ENCODE measurements at places on chromosomes 1 and 21.
A peak's percentile ranks its signal among the peaks of the same experiment; 100 is the strongest.

DNA sequence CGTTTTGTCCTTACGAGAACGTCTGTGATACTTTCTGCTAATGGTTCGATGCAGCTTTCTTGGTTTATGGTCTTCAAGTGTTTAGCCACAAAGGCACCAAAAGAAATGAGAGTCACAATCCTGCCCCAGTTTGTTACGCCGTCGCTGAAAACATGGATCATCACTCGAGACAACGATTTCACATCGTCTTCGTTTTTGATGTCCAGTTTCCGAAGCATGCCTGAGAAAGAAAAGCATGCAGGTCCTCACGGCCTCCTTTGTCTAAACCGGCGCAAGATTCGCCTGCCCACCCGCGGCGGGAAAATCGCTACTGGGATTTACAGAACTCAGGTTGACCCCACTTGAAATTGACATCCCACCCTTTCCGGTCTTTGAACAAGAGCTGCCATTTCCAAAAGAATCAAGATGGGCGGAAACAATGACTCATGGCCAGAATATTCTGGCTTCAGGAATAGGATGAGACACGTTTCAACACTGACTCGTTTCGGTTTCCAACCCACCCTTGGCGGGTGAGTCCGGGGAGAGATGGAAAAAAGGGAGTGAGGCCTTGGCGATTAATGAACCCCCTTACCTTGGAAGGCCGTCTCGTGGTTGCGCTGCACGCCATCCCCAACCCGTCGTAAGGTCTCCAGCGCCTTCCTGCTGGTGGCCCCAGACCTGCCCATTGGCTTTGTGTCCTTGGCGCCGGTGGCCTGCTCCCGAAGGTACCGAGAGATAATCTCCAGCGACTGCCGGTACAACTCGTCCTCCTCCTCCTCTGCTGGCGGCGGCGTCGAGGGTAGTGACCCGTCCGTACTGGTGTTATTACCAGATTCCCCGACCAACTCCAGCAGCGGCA, 919 bp downstream of the MCL1 start:
- peak; percentile 65 for DNase-seq

DNA sequence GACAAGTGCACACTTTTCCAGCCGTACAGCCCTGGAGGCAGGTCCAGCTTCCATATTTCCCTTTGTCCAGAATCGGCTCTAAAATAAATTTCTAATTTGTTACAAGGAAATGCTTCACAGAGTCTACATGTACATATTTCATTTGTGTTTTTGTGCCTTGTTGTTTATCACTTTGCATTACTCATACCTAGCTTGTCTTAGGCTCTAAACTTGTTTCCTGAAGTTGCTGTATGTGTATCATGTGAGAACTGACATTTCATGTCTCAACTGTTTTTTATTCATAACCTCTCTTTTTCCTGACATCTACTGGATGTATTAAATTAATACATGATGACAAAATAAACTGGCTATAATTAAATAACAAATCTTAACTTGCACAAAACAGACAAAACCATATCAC, 7.5 kb downstream of the CYYR1 start:
- DNase-seq, result no peak

GRCh38 chr1:239922778-239923522, 168.7 kb upstream of the FMN2 start:
- no peak for DNase-seq

DNA sequence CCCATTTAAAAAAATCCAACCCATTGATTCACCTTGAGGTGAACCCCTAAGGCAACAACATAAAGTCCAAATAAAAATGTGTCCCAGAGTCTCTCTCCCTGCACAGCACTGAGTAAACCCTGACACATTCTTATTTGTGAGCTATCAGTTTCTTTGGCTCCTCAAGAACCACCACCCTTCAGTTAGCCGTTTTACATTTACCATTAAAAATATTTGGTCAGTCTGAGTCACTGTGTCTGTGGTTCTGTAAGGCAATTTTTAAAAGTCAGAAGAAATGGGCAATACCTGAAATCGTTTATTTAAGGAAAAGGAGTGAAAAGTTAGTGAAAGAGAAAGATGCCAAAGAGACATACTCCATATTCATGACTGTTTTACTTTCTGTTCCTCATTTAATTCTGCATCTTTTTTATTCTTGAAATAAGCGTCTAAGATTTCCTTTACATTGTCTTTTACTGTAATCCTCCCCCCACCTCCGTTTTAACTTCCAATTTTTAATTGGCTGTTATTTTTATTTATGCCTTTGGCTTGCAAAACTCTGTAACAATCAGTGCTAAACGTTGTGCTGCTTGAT, 91.7 kb upstream of the IVNS1ABP start:
- no peak for DNase-seq

DNA sequence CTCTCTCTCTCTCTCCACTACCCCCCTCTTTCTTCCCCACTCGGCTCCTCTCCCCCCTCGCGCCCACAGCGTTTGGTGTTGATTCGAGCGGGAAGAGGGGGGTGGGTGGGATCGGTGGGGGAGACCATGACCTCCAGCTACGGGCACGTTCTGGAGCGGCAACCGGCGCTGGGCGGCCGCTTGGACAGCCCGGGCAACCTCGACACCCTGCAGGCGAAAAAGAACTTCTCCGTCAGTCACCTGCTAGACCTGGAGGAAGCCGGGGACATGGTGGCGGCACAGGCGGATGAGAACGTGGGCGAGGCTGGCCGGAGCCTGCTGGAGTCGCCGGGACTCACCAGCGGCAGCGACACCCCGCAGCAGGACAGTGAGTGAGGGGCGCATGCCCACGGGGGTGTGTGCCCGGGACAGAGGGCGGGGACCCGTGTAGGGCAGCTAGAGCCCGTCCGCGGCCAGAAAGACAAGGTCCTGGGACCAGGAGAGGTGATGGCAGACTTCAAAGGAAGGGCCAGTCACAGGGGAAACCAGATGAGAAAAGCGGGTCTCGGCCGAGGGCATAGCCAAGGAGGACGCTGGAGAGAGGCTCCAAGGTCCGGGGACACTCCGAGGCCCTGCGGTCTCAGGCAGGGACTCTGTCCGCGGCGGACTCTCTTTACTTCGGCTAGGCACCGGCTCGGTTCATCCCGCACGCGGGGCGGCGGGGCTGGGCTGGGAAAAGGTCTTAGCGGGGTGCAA, at the start of gene PRRX1:
Gene PRRX1, plus strand, starts transcription at position 39 of the 735 bp plus-strand sequence. Its CDS starts 88 bp downstream, at position 127.
- DNase-seq, result peak; percentile 55

DNA sequence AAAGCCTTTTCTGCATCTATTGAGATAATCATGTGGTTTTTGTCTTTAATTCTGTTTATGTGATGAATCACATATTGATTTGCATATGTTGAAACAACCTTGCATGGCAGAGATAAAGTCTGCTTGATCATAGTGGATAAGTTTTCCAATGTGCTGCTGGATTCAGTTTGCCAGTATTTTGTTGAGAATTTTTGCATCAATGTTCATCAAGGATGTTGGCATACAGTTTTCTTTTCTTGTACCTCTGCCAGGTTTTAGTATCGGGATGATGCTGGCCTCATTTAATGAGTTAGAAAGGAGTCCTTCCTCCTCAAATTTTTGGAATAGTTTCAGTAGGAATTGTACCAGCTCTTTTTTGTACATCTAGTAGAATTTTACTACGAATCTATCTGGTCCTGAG, 55.0 kb downstream of the COL24A1 start:
- DNase-seq, result no peak

GRCh38 chr1:99005537-99005942, 879 bp upstream of the PLPPR5 start:
- DNase-seq, result peak; percentile 9
